SJCRH30 (cell line): ENCODE measurements at places on chromosomes 7 and 10.

GRCh38 chr10:2748287-2748686 lies 319.1 kb upstream of the PFKP start:
- no peak for DNase-seq

- DNase-seq, result no peak
Measured at GRCh38 chr7:75985518-75986146, 8.8 kb downstream of the TMEM120A start.

DNA sequence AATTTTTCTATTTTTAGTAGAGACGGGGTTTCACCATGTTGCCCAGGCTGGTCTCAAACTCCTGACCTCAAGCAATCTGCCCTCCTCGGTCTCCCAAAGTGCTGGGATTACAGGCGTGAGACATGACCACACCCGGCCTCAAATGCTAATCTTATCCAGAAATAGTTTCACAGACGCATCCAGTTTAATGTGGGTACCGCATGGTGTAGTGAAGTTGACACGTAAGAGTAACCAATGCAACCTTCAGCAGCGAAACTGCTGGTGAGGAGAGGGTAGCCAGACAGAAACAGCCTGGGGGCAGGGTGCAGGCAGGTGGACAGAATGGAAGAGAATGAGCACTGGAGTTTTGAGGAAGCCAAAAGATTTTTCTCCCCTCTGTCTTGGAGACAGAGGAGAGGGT lies 63.5 kb upstream of the FAM180A start:
- no peak for DNase-seq

GRCh38 chr10:124701435-124701834 lies 42.7 kb downstream of the FAM53B start:
- DNase-seq, result no peak

DNA sequence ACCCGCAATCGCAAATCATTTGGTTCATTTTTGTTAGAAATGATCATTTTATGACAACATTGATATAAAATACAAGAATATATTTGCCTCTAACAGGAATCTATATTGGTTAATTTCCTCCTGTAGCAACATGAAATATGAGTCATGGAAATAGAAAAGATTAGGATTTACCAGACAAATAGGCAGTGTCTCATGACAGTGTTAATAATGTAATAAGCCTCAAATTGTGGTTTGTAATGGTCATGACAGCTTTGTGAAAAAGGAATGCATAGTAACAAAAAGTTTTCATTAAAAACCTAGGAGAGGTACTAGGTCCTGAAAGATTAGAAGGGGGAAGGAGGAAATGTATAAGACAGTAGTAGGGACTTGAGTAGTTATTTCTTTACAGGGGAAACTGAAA lies 7.9 kb upstream of the SLK start:
- no peak for DNase-seq

- no peak for DNase-seq
Measured at GRCh38 chr10:31340343-31340742, 21.3 kb downstream of the ZEB1 start.
